Stimulated activated CD8-positive, alpha-beta memory T cell treated with anti-CD3 and anti-CD28 coated beads, Interleukin-4, amount 100 ng/mL, for 1 hour (primary cell): ENCODE measurements at places on chromosomes 2 and 18.

DNA sequence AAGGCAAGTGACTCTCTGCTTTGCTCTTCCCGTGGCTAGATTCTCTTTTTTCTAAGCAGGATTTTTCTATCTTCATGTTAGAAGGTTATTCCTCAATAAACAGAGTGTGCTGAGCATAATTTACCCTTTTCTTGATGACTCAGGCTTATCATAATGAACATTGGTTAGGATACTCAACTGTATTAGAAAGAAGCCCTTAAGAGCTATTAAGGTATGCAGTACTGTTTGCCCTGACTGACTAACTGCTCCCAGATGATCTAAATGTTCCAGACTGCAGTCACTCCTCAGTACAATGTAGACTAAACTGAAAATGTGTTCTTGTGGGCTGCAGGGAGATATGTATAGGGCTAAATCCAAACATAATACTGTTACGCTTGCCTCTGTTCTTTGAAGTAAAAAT, 687.8 kb downstream of the NUP35 start:
- no peak for DNase-seq

GRCh38 chr2:213806125-213806726, 522.0 kb downstream of the SPAG16 start:
- DNase-seq: no peak

- no peak for DNase-seq
Measured at GRCh38 chr2:119289642-119290041, 66.0 kb downstream of the STEAP3 start.

DNA sequence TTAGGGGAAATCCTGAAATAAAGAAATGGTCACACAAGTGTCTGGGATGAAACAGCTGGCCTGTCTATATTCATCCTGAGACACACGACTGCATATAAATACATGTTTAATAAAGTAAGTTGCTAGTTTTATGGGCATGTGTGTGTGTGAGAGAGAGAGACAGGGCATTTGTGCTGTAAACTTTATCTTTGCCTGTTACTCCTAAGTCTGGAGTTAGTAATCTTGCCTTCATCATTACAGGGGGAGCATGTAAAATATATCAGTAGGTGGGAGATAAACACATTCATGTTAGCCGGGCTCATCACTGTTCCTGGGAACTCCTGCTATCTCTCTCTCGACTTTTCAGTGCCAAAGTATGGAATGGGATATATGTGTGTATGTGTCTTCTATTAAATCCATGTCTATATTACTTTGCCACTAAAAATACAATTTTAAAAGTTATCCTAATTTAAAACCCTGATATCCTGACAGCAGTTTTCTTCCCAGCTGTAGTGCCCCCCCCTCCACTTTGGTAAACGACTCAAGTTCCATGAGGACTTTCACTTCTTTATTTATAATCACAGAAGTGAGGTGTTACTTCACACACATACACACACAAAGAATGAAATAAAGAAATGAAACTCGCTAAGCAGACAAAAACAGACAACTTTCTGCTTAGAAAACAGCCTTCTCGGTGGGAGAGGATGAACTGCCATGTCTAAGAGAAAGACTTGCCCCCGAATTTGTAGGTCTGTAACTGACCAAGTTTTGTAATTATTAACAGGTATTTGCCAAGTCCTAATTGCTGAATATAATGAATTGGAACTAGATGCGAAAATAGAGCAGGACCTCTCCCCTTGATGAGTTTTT, 947 bp downstream of the ZEB2 start:
- no peak for DNase-seq

- no peak for DNase-seq
Measured at GRCh38 chr2:124248386-124248785, 223.3 kb downstream of the CNTNAP5 start.

GRCh38 chr18:48833701-48834412, 116.9 kb downstream of the SMAD7 start:
- no peak for DNase-seq

- no peak for DNase-seq
Measured at GRCh38 chr2:105797298-105797819, 52.6 kb downstream of the NCK2 start.

GRCh38 chr18:52283927-52284326, 56.1 kb upstream of the DCC start:
- DNase-seq: no peak

DNA sequence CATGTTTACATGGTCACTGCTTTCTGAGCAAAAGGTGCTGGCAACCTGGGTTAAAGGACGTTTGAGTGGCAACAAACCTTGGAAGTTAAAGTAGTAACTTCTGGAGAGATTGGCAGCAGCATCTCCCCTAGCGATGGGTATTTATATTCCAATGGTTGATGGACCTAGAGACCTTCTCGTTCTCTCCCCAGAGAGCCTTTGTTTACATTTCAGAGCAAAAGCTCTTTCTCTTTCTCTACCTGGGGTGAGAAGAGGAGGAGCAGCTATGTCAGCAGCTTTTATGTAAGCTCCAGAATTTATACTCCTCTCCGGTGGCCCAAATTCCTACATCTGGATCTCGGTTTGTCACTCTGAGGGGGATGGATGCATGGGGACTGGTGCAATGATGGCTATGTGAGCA, 213.7 kb upstream of the ARL4C start:
- DNase-seq: no peak

GRCh38 chr2:24588294-24588693, 97.2 kb downstream of the NCOA1 start:
- no peak for DNase-seq

GRCh38 chr2:203808046-203808750, 59.4 kb upstream of the CTLA4 start:
- DNase-seq: no peak

- no peak for DNase-seq
Measured at GRCh38 chr2:217736776-217737550, 265.8 kb downstream of the TNS1 start.

DNA sequence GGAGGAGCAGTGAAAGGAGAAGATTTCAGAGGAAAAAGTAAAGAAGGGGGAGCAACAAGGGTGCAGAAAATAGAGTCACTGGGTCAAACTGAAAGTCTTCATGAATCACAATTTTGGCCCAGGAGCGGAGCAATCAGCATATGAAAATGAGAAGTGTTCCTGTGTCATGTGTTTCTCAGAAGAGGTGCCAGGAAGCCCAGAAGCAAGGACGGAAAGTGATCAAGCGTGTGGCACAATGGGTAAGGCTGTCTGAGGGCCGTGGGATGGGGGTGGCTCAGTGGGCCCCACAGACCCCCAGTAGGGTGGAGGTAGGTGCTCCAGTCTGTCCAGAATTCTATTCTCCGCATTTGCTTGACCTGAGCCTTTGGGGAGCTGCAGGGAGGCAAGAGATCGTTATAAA, 44.2 kb downstream of the SP140 start:
- no peak for DNase-seq

DNA sequence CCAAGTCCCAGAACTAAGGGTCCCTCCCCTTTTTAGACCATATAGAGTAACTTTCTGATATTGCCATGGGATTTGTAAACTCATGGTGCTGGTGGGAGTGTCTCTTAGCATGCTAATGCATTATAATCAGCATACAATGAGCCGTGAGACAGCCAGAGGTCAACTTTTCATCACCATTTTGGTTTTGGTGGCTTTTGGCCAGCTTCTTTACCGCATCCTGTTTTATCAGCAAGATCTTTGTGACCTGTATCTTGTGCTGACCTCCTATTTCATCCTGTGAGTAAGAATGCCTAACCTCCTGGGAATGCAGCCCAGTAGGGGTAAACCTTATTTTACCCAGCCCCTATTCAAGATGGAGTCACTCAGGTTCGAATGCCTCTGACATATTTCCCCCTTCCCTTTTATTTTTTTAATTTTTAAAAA, 148.2 kb downstream of the PHLPP1 start:
- DNase-seq: no peak

GRCh38 chr2:37623971-37624900, 47.2 kb downstream of the CDC42EP3 start:
- no peak for DNase-seq

DNA sequence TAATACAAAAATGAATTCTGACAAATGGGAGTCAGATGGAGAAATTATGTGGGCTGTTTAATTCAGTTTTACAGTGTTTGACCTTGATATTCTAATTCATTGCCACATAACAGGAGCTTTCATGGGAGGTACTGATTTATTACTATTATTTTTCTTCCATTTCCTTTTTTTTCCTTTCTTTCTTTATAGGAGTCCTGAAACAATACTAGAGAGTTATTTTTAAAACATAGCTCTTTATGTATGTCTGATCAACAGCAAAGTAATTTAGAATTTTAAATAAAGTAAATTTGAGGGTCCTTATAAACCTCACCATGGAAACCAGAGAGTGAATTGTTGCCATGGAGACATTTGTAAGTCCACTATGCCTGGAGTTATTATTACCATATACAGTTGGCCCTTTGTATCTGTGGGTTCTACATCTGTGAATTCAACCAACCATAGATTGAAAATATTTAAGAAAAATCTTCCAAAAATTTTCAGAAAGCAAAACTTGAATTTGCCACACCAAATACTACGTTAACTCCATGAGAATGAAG, 40.9 kb upstream of the PPP4R1 start:
- no peak for DNase-seq

DNA sequence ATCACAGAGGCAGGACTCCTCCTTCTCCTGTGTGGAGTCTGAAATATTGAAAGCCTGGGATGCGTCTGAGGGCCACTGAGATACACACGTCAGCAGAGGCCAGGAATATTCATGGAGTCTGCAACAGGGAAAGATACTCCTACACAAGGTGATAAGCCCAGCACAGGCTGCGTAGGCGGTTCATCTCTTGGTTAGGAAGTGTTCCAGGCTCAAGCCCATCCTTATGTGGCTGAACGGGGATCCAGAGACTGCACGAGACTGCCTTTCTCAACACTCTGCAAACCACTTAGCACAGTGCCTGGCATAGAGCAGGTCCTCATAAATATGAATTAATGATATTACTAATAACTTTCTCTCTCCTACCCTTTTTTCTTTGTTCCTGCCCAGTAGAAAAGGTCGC, 29.2 kb upstream of the AGPS start:
- DNase-seq: no peak

DNA sequence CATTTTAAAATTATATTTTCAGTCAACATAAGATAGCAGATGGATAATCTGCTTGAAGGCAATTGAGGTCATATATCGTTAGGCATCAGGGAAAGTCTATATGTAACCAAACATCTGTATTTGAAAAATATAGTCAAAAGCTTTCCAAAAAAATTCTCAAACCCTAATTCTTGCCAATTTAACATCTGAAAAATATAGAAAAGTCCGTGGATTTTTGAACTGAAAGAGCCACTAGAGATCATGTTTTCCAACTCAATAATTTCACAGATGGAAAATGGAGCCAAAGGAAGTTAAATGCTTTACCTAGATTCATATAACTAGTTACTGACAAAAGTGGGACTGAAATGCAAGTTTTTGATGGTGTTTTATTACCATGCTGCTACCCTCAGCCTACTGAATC, 185.1 kb upstream of the ZNF804A start:
- no peak for DNase-seq

DNA sequence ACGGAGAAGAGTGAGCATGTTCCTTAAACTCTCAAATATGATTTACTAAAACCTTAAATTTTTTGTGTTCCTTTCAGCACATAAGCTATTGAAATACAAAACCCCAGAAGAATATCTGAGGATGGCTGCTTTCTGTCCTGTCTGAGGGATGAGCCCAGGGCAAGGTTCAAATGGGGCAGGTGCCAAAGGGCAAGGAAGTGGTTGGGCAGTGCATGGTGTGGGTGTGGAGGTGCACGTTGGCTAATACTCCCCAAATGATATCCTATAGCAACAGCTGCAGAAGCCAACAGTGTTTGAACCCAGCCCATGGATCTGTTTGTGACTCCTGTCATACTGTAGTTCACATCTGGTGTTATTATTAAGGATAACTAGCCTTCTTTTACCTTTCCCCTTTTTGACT, 183.0 kb downstream of the CDCA7 start:
- DNase-seq: no peak

- DNase-seq: no peak
Measured at GRCh38 chr2:49913025-49913424, 758.7 kb upstream of the FSHR start.

- no peak for DNase-seq
Measured at GRCh38 chr2:74537140-74537539, 7.4 kb downstream of the HTRA2 start.

- no peak for DNase-seq
Measured at GRCh38 chr2:3406501-3406900, 27.0 kb downstream of the TRAPPC12 start.

DNA sequence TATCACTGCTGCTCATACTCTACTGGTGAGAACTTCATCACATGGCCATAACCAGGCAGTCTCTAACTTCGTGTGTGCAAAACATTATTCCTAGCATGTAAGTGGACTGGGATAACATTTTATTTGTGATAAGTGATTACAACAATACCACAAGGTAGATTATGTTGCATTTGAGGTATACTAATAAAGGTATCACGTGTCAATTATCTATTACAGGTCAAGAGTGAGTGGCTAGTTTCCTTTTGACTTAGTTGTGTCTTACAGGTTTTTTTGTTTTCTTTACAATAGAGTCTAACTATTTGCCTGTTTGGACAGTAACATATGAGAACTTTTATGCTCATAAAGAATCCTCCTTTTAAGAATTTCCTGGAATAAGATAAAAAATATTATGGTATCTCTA, 67.2 kb upstream of the DSC1 start:
- no peak for DNase-seq

- no peak for DNase-seq
Measured at GRCh38 chr18:25348386-25349130, 3.4 kb downstream of the ZNF521 start.

GRCh38 chr2:109533823-109534222, 79.9 kb downstream of the SEPTIN10 start:
- DNase-seq: no peak
